ENCODE measurements at places on chromosomes 4 and X.

DNA sequence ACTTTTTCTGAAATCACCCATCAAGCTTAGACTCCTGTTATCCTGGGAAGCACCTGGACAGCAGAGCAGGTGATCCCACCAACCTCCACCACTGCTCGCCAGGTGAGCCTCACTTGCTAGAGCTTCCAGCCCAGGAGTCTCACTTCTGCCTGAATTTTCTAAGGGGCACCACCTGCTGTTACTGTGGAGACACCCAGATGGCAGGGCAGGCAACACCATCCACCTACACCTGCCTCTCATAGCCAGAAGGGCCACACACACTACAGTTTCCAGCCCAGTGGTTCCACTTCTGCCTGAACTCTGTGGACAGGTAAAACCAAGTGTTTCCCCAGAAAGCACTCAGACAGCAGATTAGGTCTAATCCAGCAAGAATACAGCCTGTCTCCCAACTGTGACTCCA lies 262.0 kb downstream of the ARAP2 start:
- DNase-seq, result no peak

GRCh38 chr4:77921701-77922100 lies 59.1 kb downstream of the MRPL1 start:
- DNase-seq, result no peak

DNA sequence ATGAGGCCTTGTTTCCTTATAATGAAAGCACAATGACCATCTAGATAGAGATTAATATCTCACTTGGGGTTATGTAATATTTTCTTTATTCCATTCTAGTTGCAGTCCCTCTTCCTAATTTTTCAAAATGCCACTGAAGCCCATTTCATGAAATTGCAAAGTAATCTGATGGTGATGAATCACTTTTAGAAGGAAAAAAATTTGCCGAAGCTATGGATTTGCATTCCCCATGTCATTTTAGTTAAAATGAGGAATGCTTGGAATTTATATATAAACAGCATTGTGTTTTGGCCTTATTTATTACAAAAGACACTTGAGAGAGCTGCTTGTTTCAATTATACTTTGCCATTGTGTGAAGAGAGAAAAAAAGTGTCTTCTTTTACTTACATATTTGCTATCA lies 241.7 kb upstream of the TEX13A start:
- no peak for DNase-seq

GRCh38 chrX:129015381-129015780 lies 507.9 kb downstream of the SMARCA1 start:
- no peak for DNase-seq

- DNase-seq, result no peak
Measured at GRCh38 chr4:17722356-17722700, 59.1 kb downstream of the FAM184B start.

DNA sequence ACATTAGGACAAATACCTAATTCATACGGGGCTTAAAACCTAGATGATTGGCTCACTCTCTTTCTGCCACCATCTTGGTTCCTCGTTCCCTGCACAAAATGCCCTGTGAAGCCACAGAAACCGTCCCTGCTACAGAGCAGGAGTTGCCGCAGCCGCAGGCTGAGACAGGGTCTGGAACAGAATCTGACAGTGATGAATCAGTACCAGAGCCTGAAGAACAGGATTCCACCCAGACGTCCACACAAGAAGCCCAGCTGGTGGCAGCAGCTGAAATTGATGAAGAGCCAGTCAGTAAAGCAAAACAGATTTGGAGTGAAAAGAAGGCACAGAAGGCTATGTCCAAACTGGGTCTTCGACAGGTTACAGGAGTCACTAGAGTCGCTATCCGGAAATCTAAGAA lies 34.3 kb downstream of the TRIM61 start:
- no peak for DNase-seq

- no peak for DNase-seq
Measured at GRCh38 chr4:92091335-92091734, 212.4 kb upstream of the GRID2 start.

GRCh38 chr4:101031971-101032370 lies 315.4 kb downstream of the PPP3CA start:
- no peak for DNase-seq

- DNase-seq, result no peak
Measured at GRCh38 chr4:144104509-144105130, 35.9 kb downstream of the GYPA start.

- DNase-seq, result no peak
Measured at GRCh38 chr4:26343038-26343398, 22.2 kb downstream of the RBPJ start.

GRCh38 chr4:95637043-95637600 lies 88.3 kb upstream of the UNC5C start:
- no peak for DNase-seq

- no peak for DNase-seq
Measured at GRCh38 chr4:74534121-74534520, 89.2 kb downstream of the AREG start.

GRCh38 chr4:53059871-53060270 lies 197.8 kb downstream of the RASL11B start:
- no peak for DNase-seq

DNA sequence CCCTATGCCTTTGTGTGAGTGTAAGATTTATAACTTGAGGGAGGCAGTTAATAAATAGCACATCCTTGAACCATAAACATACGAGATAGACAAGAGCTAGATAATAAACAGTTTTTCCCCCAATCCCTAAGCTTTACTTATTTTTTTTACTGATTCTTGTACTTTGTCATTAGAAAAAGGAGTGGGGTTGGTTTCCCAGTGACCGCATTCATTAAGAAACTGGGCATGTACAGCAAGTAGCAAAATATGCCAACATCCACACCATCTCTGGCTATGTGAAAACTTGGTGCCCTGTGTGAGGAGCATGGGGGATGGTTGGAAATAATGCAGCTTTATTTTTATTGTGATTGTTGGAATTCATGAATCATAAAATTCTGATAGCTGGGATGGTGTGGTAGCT lies 176.2 kb downstream of the CBR4 start:
- DNase-seq, result no peak
